ENCODE measurements at places on chromosomes 4 and X.

DNA sequence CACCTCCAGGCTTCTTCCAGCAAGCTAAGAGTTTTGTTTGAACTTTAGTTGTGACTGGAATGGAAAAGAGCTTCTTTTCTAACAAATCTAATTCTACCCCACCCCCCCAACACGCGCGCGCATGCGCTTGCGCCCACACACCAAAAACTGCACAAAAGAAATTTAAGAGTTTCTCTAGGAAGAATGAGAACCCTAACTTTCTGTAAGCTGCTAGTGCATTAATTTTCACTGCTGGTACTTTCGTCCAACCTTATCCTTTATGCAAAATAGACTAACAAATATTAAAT is 9.0 kb upstream of the INTU start:
- no peak for DNase-seq

DNA sequence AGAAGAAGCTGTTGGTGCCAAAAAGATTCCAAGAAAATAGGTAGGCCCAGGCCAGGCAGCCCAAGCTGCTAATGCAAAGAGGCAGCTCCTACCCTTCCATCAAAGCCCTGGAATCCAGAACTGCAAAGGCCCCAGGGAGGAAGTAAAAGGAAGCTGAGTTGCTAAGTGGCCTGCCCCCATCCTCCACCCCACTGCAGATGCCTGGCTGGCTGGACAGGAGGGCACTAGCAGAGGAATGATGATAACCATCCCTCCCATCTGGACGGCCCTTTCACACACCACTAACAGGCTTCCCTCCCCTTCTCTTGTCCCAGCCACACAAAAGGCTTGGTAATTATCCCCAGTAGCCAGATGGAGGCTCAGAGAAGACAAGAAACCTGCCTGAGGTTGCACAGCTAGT is 32.4 kb upstream of the PJA1 start:
- no peak for DNase-seq

DNA sequence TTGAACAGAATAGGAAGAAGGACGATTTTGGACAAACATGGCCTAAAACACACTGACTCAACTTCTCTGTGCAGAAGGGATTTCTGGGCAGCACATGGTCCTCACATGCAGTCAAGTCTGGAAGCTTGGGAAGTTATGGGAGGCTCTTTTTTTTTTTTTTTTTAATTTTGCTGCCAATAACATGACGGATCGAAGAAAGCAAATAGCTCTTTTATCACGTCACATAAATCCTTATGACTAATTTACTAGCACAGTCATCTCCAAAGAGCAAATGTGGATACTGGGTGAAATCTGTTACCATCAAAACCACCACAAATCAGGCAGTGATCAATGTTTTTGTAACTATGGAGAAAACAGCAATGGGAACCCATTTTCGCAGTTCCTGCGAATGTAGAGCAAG is 193.3 kb upstream of the FAM9B start:
- DNase-seq, result no peak

DNA sequence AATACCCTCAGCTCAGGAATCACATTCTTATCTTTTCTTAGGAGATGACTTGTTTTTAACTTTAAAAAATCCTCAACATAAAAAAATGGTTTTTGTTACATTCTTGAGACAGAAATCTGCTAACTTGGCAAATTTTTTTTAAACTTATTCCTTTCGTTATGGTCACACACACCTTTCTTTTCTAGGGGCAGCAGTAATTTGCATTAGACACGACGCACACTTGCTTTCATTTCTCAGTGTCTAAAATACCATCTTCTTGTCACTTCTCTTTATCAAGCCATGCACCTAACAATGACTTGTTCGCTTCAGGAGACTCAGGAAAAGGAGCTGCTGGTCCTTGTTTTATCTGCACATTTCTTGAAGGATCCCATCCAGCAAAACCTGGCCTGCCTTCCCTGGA is 112.6 kb upstream of the TBL1X start:
- no peak for DNase-seq

DNA sequence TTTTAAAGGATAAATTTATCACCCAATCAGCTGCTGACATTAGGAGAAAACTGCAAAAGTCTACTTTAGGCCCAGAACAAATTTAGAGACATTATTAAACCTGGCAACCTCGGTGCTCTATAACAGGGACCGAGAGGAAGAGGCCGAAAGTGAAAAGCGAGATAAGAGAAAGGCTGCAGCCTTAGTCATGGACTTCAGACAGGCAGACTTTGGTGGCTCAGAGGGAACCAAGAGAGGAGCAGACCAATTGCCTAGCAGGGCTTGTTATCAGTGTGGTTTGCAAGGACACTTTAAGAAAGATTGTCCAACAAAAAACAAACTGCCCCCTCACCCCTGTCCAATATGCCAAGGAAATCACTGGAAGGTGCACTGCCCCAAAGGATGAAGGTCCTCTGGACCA is 12.8 kb upstream of the UGT2B10 start:
- no peak for DNase-seq

DNA sequence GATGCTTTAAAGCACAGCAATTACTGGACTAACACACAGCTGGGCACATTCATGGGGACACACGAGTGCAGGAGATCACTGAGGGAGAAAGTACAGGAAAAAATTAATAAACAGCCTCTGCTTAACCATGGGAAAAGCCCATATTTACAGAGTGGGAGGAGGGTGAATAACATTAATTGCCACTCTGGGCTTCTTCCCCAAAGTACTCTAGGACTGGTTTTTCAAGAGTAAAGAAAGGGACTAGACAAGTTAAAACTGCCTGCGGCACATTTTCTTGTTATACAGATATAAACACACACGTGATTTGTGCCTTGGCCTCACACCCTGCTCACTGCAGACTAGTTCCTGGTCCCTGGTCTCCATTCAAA is 179.7 kb upstream of the TET2 start:
- DNase-seq, result no peak

DNA sequence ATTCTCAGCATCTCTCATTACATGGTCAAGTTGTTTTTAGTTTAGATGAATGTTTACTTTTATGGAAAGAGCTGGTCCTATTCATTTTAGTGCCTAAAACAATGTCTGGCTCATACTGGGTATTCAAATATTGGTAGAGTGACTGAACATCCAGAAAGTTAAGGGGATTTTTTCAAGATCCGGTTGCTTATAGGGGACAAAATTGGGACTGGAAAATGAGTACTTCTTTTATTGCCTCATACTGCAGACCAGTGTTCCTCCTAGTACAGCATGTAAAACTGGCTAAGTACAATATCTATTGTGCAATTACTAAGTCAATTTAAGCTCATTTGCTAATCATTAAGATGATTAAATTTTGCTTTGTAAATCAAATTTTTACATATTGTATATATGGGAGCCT is 13.9 kb downstream of the RP2 start:
- DNase-seq, result no peak

GRCh38 chrX:24117258-24117657 is 32.3 kb upstream of the ZFX start:
- DNase-seq, result no peak

DNA sequence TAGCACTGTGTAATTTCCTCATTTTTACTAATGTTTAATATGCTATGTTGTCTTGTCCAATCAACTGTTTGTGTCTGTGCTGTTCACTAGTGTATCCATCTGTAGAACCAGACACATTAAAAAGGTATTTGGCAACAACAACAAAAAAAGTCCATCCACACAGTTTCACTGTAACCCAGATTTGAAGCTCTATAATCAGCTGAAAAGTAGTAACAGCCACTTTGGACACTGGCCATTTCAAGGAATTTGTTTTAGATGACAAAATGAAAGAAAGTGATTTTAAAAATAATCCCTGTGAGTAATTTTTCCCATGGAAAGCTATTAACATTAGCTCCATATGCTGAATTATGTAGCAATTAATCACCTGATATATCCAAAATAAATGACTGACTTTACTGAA is 2.2 kb upstream of the FBXL5 start:
- no peak for DNase-seq

GRCh38 chr4:116724249-116724648 is 361.1 kb downstream of the TRAM1L1 start:
- no peak for DNase-seq

GRCh38 chr4:77960367-77960766 is 96.8 kb upstream of the FRAS1 start:
- no peak for DNase-seq
